Activated gamma-delta T cell (primary cell): ENCODE measurements at places on chromosomes 3 and 15.

- DNase-seq: no peak
Measured at GRCh38 chr3:53161820-53162671, 1.0 kb downstream of the PRKCD start.

DNA sequence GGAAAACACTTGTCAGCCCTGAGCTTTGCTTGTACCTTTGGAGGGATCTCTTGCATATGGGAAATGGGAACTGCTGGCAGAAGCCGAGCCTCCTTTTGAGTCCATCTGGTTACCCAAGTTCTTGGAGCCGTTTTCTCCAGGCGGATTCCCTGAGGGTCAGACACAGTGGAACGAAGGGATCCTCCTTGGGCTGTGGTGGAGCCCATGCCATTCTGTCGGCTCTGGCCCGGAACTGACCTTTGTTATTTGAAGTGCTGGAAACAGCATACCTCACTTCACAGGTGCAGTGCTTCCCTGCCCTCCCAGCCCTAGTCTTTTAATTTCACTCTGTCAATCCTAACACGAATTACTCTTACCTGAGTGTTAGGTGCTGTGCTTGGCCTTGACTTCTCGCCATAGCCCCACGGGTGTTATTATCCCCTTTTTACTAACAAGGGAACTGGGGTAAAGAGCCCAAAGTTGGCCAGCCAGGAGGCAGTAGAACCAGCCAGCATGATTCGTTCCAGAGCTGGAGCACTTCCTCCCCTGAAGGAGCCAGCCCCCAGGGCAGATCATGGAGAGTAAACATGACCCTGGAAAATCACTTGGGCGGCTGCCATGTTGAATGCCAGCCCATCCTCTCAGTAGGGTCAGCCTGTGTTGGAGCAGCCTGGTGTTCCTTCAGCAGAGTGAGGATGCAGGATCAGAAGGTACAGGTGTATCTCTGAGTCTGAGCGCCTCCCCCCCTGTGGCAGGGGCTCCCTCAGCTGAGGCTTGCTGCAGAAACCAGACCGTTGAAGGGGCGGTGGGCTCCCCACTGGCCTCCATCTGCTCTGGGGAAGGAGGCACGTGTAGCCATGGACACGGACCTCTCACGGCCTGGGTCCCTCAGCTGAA, 143.2 kb downstream of the DNAJB8 start:
- no peak for DNase-seq

DNA sequence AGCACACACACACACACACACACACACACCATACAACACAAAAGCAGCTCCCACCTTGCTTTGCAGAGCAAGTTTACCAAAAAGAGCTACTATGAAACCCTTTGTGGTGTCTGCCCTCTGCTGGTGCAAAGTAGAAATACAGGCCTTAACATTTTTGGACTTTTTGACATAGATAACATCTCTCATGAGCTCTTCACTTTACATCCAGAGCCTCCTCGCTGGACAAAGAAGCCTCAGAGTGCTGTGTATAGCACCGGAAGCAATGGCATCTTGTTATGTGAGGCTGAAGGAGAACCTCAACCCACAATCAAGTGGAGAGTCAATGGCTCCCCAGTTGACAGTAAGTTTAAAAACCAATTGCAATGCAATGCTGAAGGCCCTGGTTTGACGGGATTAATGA, 157.9 kb downstream of the CHL1 start:
- no peak for DNase-seq

DNA sequence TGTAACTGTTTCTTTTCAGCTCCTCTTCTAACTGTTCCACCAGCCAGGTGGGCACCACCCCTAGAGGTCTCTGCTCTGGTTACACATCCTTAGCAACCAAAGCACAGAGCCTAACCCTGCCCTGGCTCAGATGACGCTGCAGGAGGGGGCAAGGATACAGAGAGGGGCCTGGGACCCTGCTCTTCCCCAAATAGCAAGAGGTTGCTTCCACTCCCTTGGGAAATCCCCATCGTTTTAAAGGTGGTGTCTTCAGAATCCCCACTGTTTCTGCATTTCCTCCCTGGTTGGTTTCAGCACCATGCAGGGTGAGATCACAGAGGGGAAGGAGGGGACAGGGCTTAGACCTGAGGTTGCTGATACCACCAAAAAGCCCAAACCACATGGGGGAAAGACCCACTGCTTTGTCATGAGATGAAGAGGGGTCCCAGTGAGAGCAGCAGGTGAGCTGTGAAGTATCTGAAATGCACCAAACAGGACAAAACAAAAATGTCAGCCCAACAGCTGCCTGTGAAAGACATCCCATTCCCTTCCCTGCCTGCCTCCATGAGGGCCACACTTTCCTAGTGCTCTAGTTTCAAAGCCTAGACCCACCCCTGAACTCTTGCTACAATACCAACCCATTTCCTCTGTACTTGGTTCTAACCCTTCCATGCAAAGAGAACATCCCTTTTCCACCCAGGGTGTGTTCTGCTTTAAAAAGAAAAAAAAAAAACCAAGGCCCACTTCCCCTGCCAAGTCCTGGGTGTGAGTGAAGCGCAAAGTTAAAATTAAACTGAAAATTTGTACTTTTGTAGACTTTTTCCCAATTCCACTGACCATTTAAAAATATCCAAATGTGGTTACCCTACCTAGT, 29.0 kb downstream of the ANP32A start:
- DNase-seq: no peak

- DNase-seq: no peak
Measured at GRCh38 chr3:141151439-141151838, 80.2 kb upstream of the PXYLP1 start.

DNA sequence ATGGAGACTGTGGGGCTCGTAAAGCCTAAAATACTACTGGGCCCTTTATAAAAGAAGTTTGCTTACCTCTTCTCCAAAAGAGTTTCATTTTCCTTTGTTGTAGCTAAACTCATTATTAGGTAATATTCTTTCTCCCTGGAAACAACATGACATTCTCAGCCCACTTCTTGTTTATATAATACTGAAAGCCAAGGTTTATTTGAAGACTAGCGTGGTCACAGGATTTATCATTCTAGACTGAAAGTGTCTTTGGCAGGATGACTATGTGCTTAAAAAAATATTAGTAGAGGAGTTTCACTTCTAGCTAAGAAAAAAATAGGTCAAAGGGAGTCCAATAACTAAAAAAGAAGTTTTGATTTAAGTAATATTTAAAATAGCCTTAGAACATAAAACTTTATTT, 1085.2 kb upstream of the CADM2 start:
- DNase-seq: no peak

DNA sequence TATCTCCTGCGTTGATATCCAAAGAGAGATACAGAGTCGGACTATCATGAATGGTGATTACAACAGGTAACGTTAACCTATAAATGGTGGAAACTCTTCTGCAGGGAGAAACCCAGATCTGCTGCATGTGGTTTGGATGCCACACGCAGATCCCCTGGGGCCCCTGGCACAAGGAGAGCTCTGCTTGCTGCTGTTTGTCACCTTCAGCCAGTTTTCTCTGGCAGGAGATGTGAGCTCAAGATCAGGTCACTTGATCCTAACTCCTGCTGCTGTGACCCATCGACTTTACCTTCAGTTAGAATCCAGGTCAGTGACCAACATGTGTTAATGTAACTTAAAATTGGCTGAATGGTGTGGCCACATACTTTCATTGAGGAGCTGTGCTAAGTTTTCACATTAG, 23.8 kb upstream of the GPR171 start:
- DNase-seq: no peak

GRCh38 chr3:142046320-142047020, 102.9 kb downstream of the TFDP2 start:
- DNase-seq: no peak
